ENCODE measurements at places on chromosomes 5 and 9.
A peak's percentile ranks its signal among the peaks of the same experiment; 100 is the strongest.

DNA sequence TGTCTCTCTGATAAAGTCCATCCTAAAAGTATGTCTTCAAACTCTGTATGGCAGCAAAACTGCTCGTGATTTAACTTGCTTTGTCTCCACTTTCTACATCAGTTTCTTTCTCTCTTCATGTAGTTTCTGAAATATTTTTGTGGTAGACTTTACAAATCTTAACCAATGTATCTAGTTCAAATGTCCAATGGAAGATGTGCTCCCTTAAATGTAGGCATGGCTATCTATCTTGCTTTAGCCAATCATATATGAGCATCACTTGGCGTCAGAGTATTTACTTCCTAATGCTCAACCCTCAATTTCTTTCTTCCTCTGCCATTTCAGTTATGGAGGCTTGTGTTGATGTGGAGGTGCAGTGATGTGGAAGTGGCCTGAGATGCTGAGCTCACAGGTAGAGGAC is 206.1 kb upstream of the ZNF608 start:
- no peak for DNase-seq

DNA sequence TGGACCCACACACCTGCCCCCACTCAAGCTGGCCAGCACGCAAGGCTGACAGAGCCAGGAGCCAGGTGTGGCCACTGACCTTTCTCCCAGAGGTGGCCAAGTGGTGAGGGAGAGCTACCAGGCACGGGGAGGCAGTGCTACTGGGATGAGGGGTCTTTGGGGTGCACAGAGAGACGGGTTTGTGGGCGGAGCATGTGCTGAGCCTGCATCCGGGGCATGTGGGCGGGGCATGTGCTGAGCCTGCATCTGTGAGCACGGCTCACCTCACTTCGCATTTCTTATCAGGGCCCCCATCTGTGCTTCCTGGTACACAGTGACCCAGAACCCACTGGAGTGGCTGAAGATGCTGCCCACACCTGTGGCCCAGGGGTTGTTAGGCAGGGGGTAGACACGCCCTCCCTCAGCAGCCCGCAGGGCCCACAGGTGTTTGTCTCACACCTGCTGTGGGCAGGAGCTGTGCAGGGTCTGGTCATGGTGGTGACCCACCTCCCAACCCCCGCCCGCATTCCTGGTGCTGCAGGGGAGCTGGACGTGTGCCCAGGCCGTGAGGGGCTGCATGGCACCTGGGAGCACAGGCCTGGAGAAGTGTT is 21.5 kb downstream of the CCDC187 start:
- no peak for DNase-seq

- no peak for DNase-seq
Observed at GRCh38 chr5:122921826-122922225, 76.4 kb downstream of the SNX24 start.

GRCh38 chr5:57595523-57595991 is 112.9 kb upstream of the ACTBL2 start:
- DNase-seq, result no peak

- DNase-seq, result no peak
Observed at GRCh38 chr9:129910628-129911567, 75.6 kb downstream of the USP20 start.

GRCh38 chr9:133425049-133425632 is 3.0 kb downstream of the ADAMTS13 start:
- no peak for DNase-seq

- DNase-seq, result no peak
Observed at GRCh38 chr5:176525677-176526076, 11.5 kb downstream of the RNF44 start.

DNA sequence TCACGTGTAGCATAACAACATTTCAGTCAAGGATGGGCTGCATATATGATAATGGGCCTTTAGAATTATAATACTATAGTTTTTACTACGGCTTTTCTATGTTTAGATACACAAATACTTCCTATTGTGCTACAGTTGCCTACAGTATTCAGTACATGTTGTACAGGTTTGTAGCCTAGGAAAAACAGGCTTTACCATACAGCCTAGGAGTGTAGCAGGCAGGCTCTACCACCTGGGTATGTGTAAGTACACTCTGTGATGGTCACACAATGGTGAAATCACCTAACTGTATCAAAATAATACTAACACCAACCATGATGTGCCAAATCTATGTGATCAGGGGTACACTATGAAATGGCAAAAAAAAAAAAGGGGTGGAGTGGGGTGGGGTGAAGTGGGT is 372.9 kb downstream of the ARL15 start:
- DNase-seq, result no peak

- no peak for DNase-seq
Observed at GRCh38 chr5:138439477-138440158, 761 bp downstream of the REEP2 start.

DNA sequence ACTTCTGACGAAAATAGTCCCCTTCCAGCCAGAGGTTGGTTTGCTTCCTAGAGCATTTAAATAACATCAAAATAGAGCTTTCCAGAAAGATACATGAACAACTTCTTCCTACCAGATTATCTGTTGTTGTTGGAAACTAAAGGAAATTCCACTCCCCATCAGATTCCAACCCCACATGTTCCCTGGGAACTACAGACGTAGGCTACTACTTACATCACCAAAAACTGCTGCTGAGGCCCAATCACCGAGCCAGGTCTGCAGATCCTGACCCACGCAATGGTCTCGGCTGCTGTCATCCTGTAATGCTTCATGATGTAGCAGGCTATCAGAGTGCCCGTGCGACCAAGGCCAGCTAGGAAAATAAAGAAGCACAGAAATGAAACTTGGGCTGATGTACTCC is 73.4 kb downstream of the HABP4 start:
- DNase-seq, result no peak

GRCh38 chr5:9538504-9538903 is 7.4 kb downstream of the SEMA5A start:
- DNase-seq, result no peak

DNA sequence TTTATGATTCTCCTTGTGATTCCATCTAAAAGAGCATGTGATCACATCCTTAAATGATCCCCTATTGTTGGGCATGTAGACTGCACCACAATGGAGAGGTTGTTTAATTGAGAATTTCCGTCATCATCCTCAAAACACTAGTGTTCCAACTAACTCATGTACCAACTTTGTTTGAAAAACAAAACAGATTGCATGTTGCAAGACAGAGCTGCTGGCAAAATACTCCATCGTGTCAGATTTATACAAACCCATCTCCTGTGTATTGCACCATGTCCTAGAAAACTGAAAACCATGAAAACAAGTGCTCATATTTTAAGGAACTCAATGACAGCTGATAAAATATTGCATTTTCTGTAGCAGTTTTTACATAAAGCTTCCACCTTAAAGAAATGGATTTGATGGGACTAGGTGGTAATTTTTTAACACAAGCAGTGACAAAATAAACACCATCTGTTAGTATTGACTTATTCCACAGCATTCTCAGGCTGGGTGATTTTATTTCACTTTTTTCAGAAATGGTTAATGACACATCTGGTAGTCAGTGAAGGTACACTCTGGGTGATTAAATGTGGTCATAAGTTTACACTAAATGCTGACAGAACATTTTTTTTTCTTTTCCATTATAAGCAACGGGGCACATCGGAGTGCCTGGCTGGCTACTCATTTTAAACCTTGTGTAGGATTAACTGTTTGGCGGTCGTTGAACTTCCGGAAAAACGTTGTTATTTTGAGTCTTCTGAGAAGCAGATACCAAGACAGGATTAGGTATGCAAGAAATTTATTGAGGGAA is 602.9 kb upstream of the WWC1 start:
- DNase-seq, result no peak

- DNase-seq, result no peak
Observed at GRCh38 chr9:14056316-14056861, 257.6 kb downstream of the NFIB start.

- no peak for DNase-seq
Observed at GRCh38 chr9:8633784-8634183, 834.2 kb upstream of the DMAC1 start.

GRCh38 chr5:66739951-66740350 is 143.8 kb downstream of the MAST4 start:
- DNase-seq, result no peak

- no peak for DNase-seq
Observed at GRCh38 chr5:177430972-177431316, 4.5 kb downstream of the GRK6 start.

DNA sequence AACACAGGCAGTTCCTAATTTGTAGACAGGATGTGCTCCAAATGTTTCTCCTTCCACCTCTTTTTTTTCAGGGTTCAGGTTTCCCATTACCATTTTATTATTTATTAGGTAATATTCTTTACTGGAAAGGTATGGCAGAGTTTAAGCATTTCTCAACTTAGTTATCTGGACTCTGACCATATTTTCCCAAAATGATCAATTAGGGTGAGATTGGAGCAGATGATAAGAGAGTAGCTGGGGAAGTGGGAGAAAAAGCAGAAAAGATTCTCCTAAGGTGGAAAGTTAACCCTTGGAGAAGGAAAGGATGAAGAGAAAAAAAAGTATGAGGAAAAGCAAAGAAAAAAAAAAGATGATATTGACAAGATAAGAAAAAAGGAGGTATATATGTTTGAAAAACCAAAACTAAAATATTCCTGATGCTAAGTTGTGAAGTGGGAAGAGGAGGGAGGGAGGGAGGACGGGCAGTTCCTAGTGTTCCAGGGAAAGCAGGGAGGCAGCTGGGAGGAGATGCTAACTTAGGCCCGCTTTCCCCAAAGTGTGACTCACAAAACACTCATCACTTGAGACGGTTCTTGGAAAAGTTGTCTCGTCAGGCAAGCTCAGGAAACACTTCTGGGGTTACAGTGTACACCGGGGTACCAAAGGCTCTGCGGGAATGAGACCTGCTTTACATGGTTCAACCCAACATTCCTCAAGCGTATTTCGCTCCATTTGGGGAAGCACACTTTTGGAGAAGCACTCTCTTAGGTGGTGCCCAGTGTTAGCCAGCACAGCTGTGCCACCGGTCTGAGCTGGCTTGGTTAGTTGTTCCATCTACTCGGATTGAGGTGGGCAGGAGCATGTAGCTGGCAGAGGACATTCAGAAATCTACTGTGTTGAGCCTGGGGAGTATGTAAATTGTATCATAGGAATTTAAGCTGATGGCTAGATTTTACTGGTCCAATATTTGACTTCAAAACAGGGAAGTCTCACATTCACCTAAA is 35.1 kb downstream of the B4GALT1 start:
- no peak for DNase-seq

DNA sequence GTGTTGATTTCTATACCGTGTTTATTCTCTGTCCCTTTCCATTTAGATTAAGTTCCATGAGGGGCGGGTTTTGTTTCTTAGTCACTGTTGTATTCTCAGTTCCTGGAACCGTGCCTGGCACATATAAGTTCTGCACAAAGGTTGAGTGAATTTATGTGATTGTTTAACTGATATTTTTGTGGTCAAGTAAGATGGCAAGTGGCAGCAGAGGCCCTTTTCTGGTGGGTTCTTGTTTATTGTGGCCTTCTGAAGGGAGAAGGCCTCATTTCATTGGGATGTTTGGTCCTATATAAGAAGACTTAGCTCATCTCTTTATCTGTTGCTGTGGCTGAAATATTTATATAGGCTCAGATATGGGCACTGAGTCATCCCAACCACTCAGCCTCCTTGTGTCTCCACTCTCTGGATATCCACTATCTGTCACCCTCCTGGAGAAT is 262.5 kb downstream of the PSAT1 start:
- no peak for DNase-seq

- DNase-seq, result no peak
Observed at GRCh38 chr5:177336112-177336511, 15.4 kb downstream of the LMAN2 start.

DNA sequence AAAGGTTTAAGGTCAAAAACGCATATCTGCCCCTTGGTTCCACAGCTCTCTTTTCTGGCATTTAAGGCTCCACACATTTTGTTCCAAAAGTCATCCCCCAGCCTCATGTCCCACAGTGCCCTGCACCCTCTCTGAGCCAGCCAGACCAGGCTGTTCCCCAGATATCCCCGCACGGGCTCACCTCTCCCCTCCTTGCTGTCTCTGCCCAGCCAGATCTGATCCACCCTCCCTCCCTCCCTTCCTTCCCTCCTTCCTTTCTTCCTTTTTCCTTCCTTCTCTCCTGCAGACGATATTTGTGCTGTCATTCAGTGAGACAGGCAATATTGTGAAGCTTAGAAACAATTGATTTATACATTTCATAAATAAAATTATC is 37.0 kb downstream of the DUSP1 start:
- DNase-seq, result no peak

- no peak for DNase-seq
Observed at GRCh38 chr9:114025196-114025753, 52.8 kb downstream of the AMBP start.

- DNase-seq, result no peak
Observed at GRCh38 chr9:70448919-70449318, 34.5 kb upstream of the KLF9 start.

GRCh38 chr5:78639791-78640190 is 8.8 kb downstream of the LHFPL2 start:
- DNase-seq, result no peak

- peak; percentile 12 for DNase-seq
Observed at GRCh38 chr9:22052376-22052945, 43.4 kb upstream of the CDKN2B start.

DNA sequence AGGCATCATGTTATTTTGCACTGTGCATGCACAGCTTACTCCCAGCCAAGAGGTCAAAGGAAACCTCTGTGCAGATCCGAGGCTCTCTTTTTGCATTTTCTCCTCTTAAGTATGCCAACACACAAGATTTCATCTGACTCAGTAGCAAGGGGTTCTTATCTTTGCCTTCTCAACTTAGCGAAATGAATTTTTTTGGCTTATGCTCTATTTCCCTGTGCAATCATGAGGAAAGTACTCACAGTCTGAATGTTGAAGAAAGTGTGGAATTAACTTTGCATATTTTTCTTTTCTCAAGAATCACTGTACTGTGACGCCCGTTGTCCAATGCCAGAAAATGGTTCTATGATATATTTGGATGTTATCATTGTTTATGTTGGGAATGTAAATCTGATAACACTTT is 173.5 kb upstream of the FBXL7 start:
- DNase-seq, result no peak

- DNase-seq, result no peak
Observed at GRCh38 chr9:129891569-129891968, 56.3 kb downstream of the USP20 start.

DNA sequence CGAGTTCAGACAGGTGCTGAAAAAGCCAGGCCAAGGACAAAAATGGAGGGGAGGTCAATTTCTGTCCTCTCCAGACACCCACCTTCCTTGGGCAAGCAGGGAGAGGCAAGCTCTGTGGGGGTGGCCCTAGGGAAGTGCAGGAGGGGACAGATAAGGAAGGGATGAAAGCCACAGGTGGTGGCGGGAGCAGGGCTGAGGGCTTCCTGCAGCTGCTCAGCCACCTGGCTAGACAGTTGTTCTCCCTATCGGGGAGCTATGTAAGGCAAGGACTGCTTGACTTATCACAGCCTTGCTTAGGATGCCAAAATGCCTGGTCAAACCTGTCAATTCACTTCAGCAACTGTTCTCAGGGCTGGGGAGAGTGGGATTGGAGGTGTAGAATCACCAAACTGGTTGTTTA is 266.1 kb downstream of the ZSWIM6 start:
- DNase-seq, result no peak

GRCh38 chr5:126720369-126720768 is 56.6 kb upstream of the LMNB1 start:
- no peak for DNase-seq

All from stimulated activated CD4-positive, alpha-beta T cell treated with anti-CD3 and anti-CD28 coated beads, Interleukin-2, amount 100 ng/mL, for 48 hours (primary cell).